ENCODE measurements at places on chromosomes 12 and 14. TPM values are rescaled to one million over a fixed set of nuclear protein-coding genes. Genes with fewer than 3 reads are reported as not detected.

DNA sequence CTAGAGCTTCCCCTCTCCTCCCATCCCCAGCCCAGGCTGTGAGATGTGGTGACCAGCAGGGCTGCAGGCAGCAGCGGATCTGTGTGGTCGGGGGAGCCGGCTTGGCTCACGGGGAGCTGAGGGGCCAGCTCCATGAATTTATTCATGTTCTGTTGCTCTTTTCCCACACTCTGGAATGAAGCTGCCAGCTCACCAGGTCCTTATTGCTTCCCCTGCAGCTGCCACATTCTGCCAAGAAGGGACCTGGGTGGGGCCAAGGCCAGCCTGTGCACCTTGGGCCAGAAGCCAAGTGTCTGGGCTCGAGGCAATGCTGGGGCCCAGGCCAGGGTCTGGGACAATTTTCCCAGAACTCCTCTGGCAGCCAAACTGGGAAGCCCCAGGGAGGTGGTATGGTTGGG lies 2.5 kb upstream of the C1QL4 start:
- H3K36me3 ChIP-seq = no peaks in the 10 kb centered on the region
- peaks cover 4% of the 10 kb centered on the region for H3K4me1 ChIP-seq
- H3K27ac ChIP-seq = no peak overlapping the region
- H3K27me3 ChIP-seq = no peaks in the 10 kb centered on the region
- DNase-seq = no peak
- H3K4me3 ChIP-seq = no peak overlapping the region

- H3K4me1 ChIP-seq = no peaks in the 10 kb centered on the region
- no peak for DNase-seq
These were observed 461.1 kb downstream of the LRIG3 start for GRCh38 chr12:58459191-58459590.

DNA sequence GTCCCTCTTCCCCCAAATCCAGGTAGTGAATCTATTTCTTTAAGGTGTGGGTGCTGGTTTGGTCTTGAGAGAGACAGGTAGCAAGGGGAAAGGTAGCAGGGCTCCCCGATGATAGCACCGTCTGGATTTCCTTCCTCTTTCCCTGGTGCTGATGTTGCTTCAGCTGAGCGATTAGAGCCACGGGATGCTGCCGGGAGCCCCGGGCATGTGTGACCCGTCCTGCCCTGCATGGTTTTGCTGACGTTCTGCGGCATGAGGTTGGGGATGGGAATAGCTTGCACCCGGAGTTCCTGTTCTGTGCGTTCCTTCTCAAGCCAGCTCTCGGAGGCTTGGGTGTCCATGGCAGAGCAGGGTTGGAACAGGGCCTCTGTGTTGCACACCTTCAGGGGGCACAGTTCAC lies 107.3 kb downstream of the TSPAN9 start:
- no peak overlapping the region for H3K4me3 ChIP-seq
- no peak overlapping the region for H3K27ac ChIP-seq
- H3K36me3 ChIP-seq = no peaks in the 10 kb centered on the region
- DNase-seq = no peak
- peaks cover 4% of the 10 kb centered on the region for H3K4me1 ChIP-seq

Gene KLHDC1
- total RNA-seq = 16.1 TPM

Gene PIWIL1
- not detected for total RNA-seq

Measured in ovary (tissue), 10 donors.